ENCODE measurements at places on chromosomes 5 and 9.

DNA sequence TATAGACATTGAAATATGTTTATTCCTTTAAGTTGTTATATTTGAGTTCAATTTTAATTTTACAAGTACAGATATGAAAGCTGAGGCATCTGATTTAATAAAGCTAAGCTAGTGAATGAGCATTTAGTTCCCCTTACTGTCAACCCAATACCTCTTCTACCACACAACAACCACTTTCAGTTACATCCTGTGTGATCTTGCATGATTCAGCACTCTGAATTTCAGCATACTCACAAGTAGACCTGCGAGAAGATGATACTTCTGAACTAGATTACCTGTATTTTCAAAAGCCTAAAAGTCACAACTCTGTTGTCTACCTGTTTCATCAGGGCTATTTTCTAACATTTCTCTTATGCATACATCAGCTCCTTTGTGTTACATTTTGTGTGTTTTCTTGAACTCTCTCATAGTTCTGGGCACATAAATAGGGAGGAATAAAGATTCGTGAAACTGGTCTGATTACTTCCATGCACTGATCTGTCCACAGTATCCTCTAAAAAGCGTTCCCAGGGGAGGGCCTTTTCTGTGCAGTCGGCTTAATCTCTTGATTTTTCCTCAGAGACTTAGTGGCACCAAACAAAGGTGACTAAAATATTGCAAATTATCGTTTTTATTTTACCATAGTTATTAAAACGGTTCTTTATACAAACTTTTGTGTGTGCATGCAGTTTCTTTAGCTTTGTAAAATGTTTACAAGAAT is 2025.5 kb upstream of the NUDT12 start:
- no peak for DNase-seq

GRCh38 chr9:89474939-89475338 is 23.0 kb downstream of the SEMA4D start:
- no peak for DNase-seq

- no peak for DNase-seq
Measured at GRCh38 chr5:79201206-79201605, 34.7 kb upstream of the JMY start.

- no peak for DNase-seq
Measured at GRCh38 chr5:138448481-138449398, 9.9 kb downstream of the REEP2 start.

DNA sequence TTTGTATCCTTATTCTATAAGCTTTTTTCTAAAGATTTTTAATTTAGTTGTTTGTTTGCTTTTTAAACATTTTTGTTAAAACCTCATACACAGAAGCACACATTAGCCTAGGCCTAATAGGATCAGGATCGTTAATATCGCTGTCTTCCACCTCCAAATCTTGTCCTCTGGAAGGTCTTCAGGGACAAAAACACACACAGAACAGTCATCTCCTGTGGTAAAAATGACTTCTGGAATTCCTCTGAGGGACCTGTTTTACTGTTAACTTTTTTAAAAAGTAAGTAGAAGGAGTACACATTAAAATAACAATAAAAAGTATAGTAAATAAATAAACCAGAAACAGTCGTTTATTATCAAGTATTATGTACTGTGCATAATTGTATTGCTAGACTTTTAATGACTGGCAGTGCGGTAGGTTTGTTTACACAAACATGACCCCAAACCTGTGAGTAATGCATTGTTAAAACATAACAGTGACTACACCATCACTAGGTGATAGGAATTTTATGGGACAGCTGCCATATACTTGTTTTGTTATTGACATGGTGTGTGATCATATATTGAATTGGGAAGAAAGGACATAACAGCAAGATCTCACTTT is 109.6 kb downstream of the ZCCHC7 start:
- no peak for DNase-seq

DNA sequence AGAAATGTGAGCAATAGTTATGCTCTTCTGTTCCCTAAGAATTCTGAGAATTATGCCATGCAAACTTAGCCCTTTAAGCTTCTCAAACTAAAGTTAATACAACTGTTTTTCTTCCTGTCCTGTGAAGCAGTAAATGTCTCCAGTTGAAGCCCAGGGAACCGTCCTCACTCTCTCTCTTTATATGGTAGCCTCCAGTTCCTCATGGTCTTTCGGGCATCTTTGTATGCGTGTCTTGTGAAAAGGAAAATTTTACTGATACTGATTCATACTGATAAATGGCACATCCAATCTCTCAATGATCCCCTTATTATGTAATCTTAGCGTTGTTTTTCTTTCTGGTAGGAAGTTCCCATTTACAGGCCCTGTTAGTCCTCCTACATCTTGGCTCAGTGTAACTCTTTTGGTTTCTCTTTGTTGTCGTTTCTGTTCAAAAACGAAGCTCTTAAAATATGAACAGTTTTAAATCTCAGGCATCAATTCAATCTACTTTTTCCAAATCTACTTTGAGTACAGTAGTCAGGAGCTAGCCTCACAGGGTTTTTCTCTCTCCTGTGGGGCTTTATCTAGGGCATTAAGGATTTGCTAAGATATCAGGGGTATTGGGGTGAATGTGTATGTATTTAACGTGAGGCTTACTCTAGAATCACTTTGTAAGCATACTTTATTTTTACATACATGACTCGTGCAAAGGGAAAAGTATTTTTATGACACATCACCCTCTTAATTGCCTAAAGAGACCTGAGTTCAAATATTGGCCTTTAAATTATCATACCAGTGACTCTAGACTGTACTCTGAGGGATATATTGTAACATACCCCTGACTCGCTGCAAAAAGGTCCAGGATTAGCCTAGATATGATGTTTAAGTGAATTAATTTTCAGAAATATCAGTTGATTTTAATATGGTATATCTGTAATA is 258.0 kb downstream of the NR3C1 start:
- DNase-seq: no peak

DNA sequence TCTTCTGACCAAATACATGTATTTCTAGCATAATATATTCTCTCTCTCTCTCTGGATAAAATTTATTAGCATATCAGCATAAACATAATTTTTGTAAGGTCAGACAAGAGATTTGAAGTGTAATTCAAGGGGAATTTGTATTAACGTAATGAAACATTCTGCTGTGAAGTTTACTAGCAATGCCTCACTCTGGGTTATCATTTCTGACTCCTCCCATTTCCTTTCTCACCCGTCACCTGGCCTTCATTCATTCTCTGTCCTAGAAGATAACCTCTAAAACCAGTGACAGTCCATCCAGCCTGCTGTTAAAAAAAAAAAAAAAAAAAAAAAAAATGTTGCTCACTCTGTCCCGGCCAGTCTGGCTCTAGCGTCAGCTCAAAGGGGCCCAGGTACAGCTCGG is 27.1 kb downstream of the GRAMD2B start:
- DNase-seq: no peak

GRCh38 chr5:124438903-124439281 is 307.5 kb downstream of the ZNF608 start:
- DNase-seq: no peak

GRCh38 chr5:94627191-94627590 is 8.7 kb downstream of the SLF1 start:
- no peak for DNase-seq

DNA sequence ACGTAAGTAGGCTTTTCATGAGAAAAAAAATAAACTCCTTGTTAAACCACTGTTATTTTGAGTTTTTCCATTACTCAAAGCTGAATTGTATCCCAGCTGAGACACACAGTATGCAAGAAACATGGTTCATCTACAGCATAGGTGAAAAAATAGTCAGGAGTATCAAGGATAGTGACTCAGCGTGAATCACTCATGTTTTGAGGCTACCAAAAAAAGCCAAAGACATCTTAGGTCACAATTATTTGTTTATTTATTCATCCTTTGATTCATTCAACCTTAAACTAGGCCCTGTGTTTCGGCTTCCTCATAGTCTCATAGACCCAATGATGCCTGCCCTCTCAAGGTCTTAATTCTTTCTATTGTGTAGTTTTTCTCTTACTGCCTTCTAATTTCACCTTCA is 32.9 kb upstream of the STX17 start:
- DNase-seq: no peak

GRCh38 chr9:132372177-132373095 is 17.6 kb upstream of the SETX start:
- no peak for DNase-seq

GRCh38 chr5:158451993-158452672 is 593.2 kb upstream of the CLINT1 start:
- no peak for DNase-seq

- DNase-seq: no peak
Measured at GRCh38 chr5:107359916-107360234, 310.9 kb downstream of the EFNA5 start.

DNA sequence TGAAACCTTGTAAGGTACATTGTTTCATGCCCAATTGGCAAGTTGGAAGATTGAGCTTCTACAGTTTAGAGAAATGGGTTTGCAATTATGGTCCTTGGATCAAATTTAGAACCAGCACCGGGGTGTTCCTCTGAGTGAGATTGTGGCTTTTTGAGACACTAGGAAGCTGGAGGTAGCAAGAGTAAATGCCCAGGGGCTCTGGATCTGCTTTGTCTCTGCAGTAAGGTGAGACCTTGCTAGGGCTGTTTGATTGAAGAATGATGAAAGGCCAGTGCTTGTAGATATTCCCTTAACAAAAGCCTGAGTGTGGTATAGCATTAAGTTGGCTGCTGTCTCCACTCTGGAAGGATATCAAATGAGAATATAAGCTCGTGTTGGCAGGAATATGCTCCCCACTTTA is 36.0 kb downstream of the WWC1 start:
- no peak for DNase-seq

- DNase-seq: no peak
Measured at GRCh38 chr5:58930520-58930919, 347.6 kb downstream of the RAB3C start.

GRCh38 chr5:103587185-103587748 is 24.7 kb upstream of the NUDT12 start:
- no peak for DNase-seq

- DNase-seq: no peak
Measured at GRCh38 chr5:149438711-149439132, 59.6 kb upstream of the IL17B start.

GRCh38 chr9:83012168-83012921 is 50.6 kb downstream of the RASEF start:
- no peak for DNase-seq

DNA sequence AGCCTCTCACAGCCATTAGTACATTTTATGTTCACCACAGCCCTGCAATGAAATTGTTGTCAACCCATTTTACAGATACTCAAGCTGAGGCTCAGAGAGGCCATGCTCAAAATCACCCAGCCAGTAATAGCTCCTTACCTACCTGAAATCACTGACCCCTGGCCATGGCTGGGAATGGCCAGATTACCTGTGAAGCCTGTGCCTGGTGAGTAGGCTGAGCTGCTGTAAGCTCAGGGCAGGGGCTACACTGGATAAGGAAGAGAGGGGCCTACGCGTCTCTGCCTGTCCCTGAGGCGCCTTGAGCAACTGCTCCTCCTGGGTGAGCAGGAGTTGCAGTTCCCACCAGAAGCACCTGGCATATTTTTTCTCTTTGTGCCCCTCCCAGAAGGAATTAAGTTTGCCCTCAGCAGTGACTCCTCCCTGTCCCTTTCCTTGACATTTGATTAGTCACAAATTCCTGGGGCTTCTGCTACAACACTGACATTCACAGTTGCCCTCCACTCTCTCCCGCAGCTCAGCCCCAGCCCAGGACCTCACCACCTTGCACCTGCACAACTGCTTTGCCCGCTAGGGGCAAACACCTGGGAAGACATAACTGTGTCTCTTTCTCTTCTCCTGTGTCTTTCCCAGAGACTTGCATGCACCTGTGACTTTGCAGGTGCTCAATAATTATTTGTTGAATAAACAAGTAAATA is 5.7 kb downstream of the CLTB start:
- no peak for DNase-seq

DNA sequence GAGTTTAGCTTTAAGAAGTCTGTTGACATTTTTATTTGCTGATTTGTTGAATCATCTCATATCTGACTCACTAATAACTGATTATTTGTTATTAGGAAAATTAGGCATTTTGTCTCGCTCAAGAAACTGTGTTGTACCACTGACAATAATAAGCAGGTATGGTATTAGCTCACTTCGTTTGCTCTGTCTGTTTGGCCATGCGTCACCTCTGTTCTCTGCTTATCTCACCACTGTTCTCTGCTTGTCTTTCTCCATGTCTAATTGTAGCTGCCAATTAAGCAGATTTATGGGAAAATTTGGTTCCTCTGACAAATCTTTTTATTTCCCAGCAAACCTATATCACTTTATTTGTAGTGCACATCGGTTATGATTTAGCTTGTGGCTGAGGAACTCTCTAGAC is 138.9 kb downstream of the WDR41 start:
- no peak for DNase-seq

DNA sequence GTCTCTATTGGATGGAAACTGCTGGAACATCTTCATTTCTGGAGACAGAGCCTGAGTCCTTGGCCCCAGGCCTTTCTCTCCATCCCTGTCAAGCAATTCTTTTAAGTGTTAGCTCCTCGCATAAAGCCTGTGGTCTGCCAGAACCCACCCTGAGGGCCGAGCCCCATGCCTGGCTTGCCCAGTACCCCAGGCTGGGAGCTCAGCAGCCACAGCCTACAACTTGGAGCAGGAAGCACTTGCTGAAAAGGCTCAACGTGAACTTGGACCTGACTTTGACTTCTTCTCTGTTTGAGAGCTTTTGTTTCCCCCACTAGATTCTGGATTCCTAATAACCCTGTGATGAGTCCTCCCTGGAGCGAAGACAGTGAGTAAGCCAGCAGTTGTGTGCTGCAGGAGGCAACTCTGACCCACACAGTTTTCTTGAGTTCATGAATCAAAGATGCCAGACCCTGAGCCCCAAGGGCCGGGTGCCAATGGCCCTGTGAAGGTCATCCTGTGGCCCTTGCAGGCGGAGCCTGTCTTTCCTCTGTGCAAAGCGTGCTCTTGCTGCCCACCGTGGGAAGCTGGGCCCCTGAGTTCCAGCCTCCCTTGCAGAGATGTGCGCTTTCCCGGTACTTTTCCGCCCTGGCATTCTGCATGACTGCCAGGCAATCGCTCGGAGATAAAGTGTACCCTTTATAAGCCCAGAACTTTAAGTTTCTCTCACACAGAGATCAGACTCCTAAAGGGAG is 64.3 kb upstream of the RUFY1 start:
- DNase-seq: no peak

- DNase-seq: no peak
Measured at GRCh38 chr5:155629597-155629996, 616.0 kb downstream of the KIF4B start.

DNA sequence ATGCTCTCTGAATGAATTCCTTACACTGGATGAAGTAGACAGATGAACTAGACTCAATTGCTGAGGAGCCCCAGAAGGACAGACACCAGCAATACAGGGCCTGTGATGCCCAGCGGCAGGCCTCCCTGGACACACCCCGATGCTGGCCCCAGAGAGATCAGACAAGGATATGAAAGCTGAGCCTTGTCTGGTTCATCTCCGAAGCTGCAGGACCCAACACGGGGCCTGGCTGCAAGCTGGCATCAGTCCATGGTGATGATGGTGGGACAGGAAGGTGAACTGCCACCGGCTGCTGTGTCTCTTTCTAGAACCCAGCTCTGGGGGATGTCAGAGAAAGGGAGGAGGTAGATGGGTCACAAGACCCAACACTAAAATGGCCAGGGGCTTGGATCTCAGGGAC is 104.0 kb upstream of the LMX1B start:
- no peak for DNase-seq
